ENCODE measurements at places on chromosomes 6 and 20. TPM values are rescaled to one million over a fixed set of nuclear protein-coding genes. Genes with fewer than 3 reads are reported as not detected.
A peak's percentile ranks its signal among the peaks of the same experiment; 100 is the strongest.

DNA sequence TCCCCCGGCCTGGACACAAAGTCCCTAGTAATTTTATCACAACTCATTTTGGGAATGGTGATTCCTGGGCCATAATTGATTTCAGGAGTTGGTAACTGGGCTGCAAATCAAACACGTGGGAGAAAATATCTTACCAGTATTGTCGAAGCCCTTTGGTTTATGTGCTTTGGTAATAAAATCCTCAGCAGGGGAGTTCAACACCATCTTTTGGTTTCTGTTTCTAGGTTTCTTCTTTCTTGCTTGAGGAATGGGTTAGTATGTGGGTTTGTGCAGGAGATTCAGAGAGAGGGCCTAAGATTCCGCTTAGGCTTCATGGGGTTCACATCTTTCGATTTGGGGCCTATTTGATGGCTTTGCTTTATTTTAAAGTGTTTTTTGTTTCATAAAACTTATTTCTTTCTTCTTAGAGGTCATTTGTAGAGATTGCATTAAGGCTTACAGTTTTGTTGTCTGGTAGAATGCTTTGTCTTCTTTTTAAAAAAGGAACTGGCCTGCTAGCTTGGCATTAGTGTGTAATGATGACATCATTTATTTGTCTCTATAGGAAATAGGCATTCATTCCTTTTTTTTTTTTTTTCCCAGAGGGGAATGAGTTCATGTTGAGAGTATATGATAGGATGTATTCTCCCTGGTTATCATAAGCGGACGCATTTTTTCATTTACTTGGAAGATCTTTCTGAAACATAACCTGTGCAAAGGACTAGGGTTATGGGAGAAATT lies 45.8 kb downstream of the CYP24A1 start:
- peak; percentile 28 for DNase-seq

- DNase-seq, result peak; percentile 49
Measured at GRCh38 chr20:2840967-2841531, 504 bp downstream of the VPS16 start.

DNA sequence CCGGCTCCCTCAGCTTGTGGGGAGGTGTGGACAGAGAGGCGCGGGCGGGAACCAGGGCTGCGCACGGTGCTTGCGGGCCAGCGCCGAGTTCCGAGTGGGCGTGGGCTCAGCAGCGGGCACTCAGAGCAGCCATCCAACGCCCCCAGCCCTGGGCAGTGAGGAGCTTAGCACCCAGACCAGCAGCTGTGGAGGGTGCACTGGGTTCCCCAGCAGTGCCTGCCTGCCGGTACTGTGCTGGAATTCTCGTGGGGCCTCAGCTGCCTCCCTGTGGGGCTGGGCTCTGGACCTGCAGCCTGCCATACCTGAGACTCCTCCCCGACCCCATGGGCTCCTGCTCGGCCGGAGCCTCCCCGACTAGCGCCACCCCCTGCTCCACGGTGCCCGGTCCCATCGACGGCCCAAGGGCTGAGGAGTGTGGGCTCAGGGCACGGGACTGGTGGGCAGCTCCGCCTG lies 92.7 kb downstream of the MANEA start:
- no peak for DNase-seq

DNA sequence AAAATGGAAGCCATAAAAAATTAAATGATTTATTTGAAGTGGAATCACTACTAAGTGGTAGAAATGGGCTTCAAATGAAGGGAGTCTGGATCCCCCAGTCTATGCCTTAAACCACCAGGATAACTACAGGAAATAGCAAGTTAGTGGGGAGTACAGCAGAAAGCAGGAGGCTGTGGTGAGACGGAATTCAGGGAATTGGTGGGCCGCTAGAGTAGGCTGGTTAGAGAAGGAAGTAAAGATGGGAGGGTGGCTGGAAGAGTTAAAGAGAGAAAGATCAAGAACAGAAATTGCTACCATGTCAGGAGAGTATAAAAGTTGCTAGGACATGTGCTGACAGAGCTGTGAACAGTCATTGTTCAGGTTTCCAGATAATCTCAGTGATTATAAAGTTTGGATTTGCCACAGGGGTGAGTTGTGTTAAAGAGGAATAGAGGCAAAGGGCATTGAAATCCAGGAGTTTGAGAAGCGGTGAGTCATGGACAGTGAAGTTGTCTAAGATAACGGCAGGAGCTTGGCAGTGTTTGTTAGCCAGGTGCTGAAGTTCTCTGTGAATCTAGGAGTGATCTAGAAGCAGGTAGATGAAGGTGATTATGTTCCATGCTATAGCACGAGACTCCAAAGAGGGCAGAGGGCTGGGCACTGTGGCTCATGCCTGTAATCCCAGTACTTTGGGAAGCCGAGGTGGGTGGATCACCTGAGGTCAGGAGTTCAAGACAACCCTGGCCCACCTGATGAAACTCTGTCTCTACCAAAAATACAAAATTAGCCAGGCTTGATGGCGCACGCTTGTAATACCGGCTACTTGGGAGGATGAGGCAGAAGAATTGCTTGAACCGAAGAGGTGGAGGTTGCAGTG lies 13.7 kb upstream of the HINT3 start:
- DNase-seq, result peak; percentile 88

DNA sequence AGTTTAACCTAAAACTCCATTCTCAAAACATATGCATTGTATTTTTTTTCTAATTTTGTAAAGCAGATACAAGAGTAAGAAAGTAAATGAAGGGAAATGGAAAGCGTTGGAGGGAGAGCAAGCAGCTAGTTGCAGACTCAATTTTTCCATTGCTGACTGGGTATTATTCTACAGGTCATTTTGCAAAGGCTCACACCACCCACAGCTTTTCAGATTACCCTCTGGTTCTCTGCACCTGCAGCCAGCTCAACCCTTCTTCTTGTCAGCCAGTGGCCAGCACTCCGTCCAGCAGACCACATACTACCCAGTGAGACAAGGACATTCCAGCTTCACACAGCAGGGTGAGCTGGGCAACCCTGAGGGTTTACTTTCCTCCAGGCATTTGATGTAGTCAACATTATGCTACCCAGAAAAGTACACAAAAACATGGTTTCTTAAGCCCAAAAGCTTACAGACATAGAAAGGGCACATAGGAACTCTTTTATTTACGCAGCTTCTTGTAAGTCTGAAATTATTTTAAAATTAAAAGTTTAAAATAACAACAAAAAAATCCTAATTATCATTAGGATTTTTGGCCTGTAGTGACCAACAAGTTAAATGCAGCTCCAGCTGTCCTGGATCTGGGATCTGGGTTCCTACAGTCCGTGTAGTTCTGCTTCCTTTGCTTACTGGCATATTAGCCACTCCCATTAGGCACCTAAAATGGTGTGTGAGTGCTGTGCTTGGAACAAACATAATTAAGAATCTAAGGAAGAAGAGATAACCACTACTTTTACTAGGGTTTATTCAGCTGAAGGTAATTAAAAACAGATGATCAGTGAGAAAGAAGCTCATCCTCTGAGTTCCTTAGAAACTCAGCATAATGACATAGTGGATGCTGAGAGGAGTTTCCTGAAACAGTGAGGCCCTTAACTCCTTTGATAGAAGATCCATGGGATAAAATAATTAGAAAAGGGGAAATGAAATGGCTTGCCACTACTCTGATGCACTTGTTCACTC lies 185.3 kb downstream of the PKHD1 start:
- no peak for DNase-seq

DNA sequence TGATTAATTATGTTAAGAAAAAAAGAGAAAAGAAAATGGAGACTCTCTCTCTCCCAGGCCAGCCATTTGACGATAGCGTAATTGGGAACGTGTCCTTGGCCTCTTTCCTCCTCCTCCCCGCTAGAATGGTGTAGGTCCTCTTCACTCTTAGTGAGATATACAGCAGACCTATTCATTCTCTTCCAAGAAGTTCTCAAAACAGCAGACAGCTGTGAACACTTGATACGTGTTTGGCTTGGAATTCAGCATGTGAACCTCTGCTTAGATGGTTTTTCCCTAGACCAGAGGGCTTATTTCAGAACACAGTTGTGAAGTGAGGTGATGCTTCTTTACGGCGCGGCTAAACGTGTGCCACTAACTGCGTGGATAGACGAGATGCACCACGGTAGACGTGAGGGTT lies 32.6 kb upstream of the TULP4 start:
- DNase-seq, result no peak

- peak; percentile 47 for DNase-seq
Measured at GRCh38 chr20:50366270-50367103, 143.7 kb upstream of the PTPN1 start.

DNA sequence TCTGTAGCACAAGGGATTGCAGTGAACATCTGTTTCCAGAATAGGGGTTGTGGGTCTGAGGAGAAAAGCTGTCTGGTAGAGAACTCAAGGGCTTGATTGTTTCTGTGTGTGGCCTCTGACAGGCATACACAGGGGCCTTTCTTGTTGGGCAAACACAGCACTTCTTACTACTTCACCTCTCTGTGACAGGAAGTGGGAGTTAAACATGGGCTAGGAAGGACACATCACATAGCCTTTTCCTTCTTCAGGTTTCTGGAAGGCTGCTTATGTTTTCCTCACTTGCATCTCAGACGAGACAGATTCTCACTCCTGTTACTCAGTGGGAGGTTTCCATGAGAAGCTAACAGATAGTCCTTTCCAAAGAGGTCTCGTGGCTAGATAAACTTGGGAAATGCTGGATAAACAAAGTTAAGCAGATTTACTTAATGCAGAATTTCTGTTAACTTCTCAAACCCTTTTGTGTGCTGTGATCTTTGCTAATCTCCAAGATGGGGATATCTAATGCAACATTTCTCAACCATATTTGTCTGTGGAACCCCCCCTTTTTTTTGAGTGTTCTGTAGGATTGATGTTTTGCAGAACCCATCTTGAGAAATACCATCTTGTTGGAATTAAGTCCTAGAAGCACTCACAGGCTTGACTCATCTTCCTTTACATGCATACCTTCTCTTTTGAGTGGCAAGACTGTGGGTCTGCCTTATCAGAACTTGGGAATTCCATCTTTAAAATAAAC lies 41.9 kb upstream of the RNF8 start:
- DNase-seq, result no peak

GRCh38 chr20:38143646-38144554 lies 21.2 kb downstream of the TGM2 start:
- DNase-seq, result peak; percentile 97

- peak; percentile 52 for DNase-seq
Measured at GRCh38 chr6:84811351-84811750, 47.0 kb upstream of the TBX18 start.

DNA sequence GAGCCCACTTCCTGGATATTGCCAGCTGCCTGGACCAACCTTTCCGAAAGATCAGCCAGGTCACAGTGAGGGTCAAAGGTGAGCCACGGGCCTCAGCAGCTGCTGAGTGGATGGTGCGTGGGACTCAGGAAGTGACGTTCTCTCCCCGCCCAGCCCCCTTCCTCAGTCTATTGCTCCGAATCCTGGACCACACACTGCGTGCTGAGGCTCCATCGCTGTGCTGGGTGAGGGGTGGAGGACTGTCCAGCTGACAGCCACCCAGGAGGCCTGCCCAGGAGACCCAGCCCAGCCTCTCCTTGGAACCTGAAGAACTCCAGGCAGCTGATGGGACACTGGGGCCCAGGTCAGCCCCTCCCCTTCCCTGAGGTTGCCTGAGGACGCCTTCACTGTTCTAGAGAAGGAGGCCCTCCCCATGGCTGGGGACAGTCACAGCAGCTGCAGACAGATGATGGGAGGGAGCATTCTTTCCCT lies 94.4 kb upstream of the CD93 start:
- DNase-seq, result no peak

- DNase-seq, result peak; percentile 28
Measured at GRCh38 chr6:13526727-13527670, 39.6 kb upstream of the GFOD1 start.

DNA sequence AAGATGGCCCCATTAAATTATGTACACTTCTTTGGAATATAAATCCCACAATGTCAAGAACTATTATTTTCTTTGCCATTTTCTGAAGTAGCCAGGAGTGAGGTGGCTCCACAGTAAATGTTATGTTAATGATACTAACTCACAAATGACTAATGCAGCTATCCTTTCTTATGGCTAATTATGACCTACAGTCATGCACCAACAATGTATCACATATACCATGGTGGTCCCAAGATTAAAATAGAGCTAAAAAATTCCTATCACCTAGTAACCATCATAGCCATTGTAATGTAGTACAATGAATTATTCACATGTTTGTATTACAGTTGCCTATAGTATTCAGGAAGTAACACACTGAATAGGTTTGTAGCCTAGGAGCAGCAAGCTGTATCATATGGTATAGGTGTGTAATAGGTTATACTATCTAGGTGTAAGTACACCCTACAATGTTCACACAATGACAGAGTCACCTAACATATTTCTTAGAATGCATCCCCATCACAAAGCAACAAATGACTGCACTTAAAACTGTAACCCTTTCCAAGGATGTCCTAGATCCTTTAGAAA lies 15.3 kb downstream of the ECHDC1 start:
- peak; percentile 17 for DNase-seq

DNA sequence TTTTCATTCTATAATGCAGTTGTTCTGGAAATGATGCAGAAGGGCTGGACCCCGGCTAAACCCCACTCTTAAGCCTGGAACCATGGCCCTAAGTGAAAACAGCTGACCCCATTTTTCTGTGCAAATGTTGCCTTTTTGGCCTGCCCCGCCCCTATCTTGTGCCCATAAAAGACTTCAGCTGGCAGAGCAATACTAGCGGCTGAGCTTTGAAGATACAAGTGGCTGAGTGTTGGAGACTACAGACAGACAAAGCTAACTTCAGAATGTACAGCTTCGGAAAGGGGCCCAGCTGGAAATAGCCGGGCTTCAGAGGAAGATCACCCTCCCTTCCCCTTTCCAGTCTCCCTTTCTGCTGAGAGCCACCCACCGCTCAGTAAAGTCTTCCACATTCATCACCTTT lies 258.6 kb upstream of the SPTLC3 start:
- no peak for DNase-seq

GRCh38 chr6:81734500-81735150 lies 17.9 kb downstream of the TENT5A start:
- no peak for DNase-seq

DNA sequence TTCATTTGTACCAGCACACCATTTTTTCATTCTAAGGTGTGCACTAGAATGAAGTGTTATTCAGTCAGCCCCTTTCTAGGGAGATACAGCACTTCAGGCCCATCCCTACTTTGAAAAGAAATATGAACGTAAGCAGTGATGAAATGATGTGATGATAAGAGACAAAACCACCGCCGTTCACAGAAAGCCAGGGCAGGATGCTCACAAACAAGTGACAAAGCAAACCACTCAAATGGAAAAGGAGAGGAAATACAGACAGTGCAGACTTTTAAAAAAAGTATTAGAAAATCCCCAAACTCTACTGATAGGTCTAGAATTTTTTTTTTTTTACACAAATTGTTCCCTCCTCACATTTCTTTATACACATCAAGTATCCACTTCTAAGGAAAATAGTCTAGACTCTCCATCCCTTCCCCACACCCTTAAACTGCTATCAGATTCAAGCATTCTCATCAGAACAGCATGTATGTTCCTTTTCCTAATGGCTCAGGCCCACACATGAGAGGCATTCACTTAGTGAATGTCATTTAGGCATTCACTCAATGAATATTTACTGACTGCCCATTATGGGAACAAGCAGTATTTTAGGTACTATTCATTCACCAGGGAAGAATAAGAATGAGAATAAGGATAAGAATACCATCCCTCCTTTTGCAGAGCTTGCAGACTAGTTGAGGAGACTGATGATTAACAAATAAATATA lies 243.5 kb downstream of the GMPR start:
- no peak for DNase-seq

Gene REM1
- not detected for total RNA-seq

Gene PCED1A
- total RNA-seq, result 20.2 TPM

Gene EMILIN3
- total RNA-seq, result not detected

Gene SUMO4
- 1.8 TPM for total RNA-seq

Gene OLIG3
- not detected for total RNA-seq

Gene HLA-DQB1
- total RNA-seq, result 10.7 TPM

Gene NHSL1
- 34.7 TPM for total RNA-seq

Gene MTFR2
- 2.0 TPM for total RNA-seq

Measured in mammary epithelial cell (primary cell).